ENCODE measurements at places on chromosomes 4 and X. TPM values are rescaled to one million over a fixed set of nuclear protein-coding genes. Genes with fewer than 3 reads are reported as not detected.

DNA sequence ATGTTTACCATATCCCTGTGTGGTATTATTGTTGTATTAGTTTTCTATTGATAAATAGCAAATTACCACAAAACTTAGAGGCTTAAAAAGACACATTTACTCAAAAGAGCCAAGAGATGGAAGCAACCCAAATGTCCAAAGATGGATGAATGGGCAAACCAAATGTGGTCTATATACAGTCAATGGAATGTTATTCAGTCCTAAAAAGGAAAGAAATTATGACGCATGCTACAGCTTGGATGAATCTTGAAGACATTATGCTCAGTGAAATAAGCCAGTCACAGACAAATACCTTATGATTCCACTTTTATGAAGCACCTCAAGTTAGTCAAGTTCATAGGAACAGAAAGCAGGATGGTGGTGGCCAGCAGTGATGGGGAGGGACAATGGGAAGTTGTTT lies 144.7 kb downstream of the QDPR start:
- no peak for DNase-seq

GRCh38 chr4:140258476-140258875 lies 104.5 kb upstream of the MAML3 start:
- no peak for DNase-seq

DNA sequence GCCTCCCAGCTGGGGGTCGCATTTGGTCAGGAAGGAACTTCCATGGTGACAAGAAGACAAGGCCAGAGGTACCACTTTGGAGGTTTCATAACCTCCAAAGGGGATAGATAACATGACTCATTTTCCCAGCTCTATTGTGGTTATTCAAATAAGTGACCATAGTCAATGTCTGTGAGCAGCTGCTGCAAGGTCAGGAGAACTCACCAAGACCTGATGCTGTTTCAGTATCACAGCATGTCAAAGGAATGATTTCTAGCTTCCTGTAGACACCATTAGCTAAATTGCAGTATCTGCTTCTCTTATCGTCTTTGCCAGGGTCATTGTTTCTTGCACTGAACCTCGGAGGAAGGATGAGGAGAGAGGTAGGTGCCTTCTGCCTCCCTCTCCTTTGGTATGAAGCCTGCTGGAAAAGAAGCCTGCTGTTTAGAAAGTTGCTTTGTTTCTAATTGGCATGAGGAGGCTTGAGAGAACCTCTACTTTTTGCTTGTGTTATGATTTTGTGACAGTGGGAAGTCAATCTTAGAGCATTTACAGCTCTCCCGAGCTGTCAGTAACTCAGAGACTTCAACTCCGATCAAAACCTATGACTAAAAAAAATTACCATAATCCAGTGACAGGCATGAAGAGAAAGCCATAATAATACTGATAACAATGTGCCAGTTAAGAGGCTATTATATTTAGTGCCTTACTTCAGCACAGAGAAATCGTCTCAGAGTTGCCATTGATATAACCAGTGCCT lies 38.0 kb upstream of the GATB start:
- DNase-seq, result no peak

- no peak for DNase-seq
These were observed 145.1 kb downstream of the CBR4 start for GRCh38 chr4:168864821-168865541.

- DNase-seq, result no peak
These were observed 25.3 kb downstream of the FBXW7 start for GRCh38 chr4:152510349-152511147.

GRCh38 chr4:46397394-46397793 lies 7.5 kb upstream of the GABRA2 start:
- DNase-seq, result no peak

DNA sequence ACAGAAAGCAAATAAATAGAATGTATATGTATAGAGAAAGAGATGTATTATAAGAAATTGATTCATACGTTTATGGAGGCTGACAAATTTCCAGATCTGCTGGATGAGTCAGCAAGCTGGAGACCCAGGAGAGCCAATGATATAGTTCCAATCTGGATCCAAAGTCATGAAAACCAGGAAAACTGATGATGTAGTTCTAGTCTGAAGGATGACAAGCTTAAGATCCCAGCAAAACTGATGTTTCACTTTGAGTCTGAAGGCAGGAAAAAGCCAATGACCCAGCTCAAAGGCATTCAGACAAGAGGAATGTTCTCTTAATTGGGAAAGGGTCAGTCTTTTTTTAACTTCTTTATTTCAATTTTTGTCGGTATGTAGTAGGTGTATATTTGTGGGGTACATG lies 102.6 kb downstream of the LHFPL1 start:
- no peak for DNase-seq

- no peak for DNase-seq
These were observed 341.2 kb downstream of the TECRL start for GRCh38 chr4:64068096-64068495.

DNA sequence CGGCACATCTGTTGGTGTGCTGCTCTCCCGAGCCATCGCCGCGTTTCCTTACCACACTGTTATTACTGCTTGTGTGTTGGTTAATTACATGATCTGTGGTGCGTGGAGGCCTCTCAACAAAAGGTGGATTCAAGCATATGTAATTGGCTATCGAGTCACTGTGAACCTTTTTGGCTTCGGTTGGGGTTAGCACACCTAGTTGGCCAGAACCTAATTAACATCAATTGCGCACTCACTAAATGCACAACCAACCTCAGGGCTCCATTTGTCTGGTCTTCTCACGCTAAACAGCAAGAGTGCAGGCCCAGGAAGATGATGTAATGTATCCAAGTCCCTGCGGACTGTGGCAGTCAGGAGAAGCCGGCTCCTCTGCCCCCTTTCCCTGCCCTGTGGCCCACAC lies 17.4 kb downstream of the ENPP6 start:
- DNase-seq, result no peak

- DNase-seq, result no peak
These were observed 77.9 kb downstream of the CEP135 start for GRCh38 chr4:56026596-56026995.

The SSX3 gene
- polyA plus RNA-seq, result not detected

The FGF2 gene
- polyA plus RNA-seq, result 5.8 TPM

The NMU gene
- polyA plus RNA-seq, result 1.7 TPM

The TKTL1 gene
- polyA plus RNA-seq, result 0.22 TPM

The TMEM185A gene
- 28.0 TPM for polyA plus RNA-seq

The FMR1NB gene
- polyA plus RNA-seq, result not detected

Data from forelimb muscle (tissue), 1 donor.